Fibroblast of gingiva (primary cell): ENCODE measurements at places on chromosomes 2 and 18.

GRCh38 chr18:74806073-74806472 lies 208.4 kb downstream of the ZNF407 start:
- no peak for DNase-seq

GRCh38 chr18:38456253-38456652 lies 890.7 kb upstream of the CELF4 start:
- DNase-seq, result no peak

DNA sequence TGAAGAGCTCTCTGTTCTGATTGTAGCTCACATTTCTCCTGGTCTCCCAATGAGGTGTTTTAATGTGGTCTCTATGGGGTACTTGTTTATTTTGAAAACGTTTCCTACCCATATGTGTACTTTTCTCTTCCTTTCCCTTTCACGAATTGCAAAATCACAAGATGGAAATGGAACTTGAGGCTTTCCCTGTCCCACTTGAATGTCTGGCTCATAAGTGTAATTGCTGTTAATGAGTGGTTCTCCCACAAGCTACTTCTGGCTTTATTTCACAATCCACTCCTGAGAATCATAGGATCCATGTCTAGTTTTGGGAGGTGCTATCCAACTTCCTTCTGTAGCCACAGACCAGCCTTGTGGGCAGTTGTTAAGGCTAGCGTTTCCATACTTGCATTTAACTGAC lies 81.1 kb upstream of the CAVIN2 start:
- DNase-seq, result peak; percentile 96

DNA sequence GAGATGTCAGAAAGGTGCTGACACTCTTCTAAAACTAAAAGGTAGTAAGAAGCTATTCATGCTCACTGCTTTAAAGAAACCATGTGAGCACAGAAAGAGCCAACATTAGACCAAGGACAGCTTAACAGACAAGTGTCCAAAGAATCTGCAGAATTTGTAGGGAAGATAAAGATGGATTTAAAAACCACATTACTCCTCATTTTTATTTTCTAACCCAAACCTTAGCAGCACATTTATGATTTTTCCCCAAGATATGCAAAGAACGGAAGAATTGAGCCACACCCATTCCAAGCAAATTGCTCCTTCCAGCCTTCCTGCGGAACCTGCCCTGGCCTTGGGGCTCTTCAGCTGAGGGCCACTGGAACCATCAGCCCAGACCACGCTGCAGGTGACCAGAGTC lies 26.9 kb downstream of the MBP start:
- DNase-seq, result no peak

GRCh38 chr2:102504833-102505232 lies 31.8 kb downstream of the SLC9A4 start:
- no peak for DNase-seq

GRCh38 chr2:149331023-149331400 lies 625 bp downstream of the LYPD6 start:
- no peak for DNase-seq

DNA sequence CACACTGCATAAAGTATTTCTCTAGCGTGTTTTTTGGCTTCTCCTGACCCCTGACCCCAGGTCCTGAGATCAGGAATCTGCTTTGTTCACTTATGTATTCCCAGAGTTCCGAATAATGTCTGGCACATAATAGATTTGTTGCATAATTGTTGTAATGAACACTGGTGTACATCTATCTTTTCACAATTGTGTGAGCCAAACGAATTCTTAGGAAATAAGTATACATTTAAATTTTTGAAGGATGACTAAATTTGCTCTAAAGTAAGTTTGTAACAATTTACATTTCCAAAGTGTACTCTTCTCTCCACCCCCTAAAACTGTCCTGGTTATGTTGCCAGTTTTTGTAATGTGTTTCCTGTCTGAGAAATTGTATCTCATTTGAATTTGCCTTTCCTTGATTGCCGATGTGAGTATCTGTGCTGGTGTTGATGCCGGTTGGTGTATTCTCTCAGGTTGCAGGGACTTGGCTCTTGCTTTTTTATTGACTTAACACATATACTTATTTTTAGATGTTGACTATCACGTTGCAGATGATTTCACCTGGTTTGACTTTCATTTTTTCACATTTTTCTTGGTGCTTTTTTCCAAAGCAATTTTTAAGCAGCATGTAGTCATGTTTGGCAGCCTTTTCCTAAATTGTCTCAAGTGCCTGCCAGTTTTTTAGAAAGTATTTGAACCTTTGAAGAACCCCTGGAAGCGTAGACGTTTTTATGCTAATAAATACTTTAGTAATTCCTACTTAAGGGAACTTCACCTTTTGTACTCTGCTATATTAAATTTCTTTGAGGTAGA lies 16.1 kb upstream of the FARP2 start:
- peak; percentile 57 for DNase-seq

- no peak for DNase-seq
Observed at GRCh38 chr18:23870676-23871380, 143.7 kb upstream of the TTC39C start.

DNA sequence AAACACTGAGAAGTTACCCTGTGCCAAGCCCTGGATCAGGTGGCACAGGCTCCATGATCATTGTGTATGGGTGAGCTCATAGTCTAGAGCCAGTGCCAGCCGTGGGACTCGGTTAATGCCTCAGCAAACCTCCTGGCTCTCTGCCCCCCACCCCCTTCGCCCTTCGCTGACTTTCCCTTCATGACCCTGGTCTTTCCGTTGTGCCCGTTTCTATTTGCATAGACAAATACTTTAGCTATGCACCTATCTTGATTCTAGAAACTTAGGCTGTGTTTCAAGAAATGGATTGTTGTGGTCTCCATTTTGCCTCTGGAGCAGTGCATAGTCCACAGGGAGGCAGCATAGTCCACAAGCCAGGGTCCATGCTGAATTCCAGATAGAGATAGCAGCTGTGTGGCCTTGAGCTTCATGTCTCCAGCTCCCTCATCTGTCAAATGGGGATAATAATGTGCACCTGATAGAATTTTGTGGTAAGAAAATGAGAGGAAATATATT lies 44.8 kb upstream of the KDM3A start:
- no peak for DNase-seq
